Esophagus mucosa (tissue), 1 donor: ENCODE measurements at places on chromosomes 3 and 15. TPM values are rescaled to one million over a fixed set of nuclear protein-coding genes. Genes with fewer than 3 reads are reported as not detected.

DNA sequence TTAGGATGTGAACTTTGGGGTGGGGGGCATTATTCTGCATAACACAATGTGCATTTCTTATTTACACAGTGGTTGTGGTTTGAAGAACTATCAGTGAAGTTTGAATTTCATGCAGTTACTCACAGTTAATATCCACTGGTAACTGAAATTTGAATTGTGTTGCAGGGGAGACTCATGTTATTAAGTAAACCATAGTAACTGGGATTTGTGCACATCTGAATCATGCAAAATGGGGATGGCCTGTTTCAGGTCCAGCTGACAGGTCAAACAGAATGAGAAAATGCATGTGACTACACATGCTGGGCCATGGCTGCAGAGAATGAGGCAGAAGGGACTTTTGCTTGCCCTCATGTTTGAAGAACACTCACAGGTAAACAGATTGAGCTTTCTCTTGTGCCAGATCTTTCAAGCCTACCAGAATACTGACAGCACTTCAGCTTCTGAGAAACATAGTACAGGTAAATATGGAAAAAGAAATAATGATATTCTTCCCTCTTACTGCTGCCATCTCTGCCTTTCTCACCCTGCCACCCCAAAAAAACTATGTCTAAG lies 115.0 kb downstream of the POLQ start:
- no peak for ATAC-seq

- peak; percentile 51 for ATAC-seq
These were observed 491 bp upstream of the SENP7 start for GRCh38 chr3:101513419-101513986.

GRCh38 chr15:53223815-53224214 lies 433.7 kb upstream of the ONECUT1 start:
- no peak for ATAC-seq

- no peak for ATAC-seq
These were observed 47.4 kb upstream of the SEC22A start for GRCh38 chr3:123154020-123154985.

The PRSS50 gene
- not detected for total RNA-seq
